ENCODE measurements at places on chromosomes 1 and 21.
A peak's percentile ranks its signal among the peaks of the same experiment; 100 is the strongest.

- no peak for DNase-seq
Measured at GRCh38 chr1:32758177-32758794, 55.7 kb upstream of the SYNC start.

DNA sequence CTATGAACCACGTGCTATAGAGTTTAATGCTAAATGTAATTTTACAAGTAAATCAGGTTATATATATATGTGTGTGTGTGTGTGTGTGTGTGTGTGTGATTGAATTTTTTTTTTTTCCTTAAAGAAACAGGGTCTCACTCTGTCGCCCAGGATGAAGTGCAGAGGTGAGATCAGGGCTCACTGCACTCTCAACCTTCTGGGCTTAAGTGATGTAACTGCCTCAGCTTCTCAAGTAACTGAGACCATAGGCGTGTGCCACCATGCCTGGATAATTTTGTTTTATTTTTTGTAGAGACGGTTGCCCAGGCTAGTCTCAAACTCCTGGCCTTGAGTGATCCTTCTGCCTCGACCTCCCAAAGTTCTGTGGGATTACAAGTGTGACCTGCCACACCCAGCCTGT lies 26.3 kb downstream of the POU2F1 start:
- no peak for DNase-seq

GRCh38 chr1:234096161-234096770 lies 191.8 kb downstream of the SLC35F3 start:
- DNase-seq: no peak

- DNase-seq: no peak
Measured at GRCh38 chr1:237911911-237912310, 21.2 kb upstream of the ZP4 start.

DNA sequence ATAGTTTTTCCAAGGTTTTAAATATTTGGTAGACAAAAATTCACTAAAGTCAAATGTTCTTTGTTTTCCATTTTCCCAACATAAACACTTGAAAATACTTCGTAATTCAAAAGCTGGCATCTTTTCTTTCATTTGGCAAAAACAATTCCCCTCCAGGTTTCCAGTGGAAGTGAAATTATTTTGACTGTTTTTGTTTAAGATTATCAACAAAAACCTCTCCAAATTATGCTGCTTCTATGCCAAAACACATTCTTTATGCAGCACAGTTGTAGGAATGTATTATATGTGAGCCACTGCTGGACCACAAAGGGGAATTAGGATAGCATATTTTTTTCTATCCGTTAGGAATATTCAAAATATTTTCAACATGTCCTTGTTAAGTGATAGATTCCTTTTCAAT lies 44.1 kb downstream of the SLC5A9 start:
- DNase-seq: no peak

GRCh38 chr1:232702911-232703310 lies 73.0 kb upstream of the SIPA1L2 start:
- DNase-seq: no peak

GRCh38 chr21:46551636-46552241 lies 53.1 kb downstream of the S100B start:
- peak; percentile 67 for DNase-seq

GRCh38 chr1:164515711-164516331 lies 43.2 kb upstream of the PBX1 start:
- no peak for DNase-seq

- DNase-seq: no peak
Measured at GRCh38 chr1:68819190-68819829, 322.4 kb upstream of the DEPDC1 start.

DNA sequence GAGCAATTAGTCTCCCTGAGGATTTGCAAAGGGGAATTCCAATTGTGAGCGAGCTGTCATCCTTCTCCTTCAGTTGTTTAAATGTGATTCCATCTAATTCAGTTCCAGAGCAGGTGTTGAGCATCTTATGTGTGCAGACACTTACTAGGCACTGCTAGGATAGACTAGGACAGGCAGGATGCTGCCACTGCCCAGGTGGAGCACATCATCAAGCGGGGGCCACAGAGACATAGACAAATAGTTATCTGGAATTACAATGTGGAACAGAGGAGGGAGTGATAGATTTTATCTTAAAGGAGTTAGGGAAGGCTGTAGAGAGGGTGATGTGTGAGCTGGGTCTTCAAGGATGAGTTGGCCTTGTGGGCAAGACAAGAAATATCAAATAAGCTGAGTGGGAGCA lies 55.9 kb downstream of the CDC7 start:
- peak; percentile 17 for DNase-seq

GRCh38 chr1:9282696-9282955 lies 10.1 kb upstream of the SPSB1 start:
- no peak for DNase-seq

GRCh38 chr1:9615316-9616063 lies 26.8 kb downstream of the TMEM201 start:
- peak; percentile 71 for DNase-seq

GRCh38 chr1:117011334-117011733 lies 9.8 kb downstream of the CD101 start:
- DNase-seq: no peak

DNA sequence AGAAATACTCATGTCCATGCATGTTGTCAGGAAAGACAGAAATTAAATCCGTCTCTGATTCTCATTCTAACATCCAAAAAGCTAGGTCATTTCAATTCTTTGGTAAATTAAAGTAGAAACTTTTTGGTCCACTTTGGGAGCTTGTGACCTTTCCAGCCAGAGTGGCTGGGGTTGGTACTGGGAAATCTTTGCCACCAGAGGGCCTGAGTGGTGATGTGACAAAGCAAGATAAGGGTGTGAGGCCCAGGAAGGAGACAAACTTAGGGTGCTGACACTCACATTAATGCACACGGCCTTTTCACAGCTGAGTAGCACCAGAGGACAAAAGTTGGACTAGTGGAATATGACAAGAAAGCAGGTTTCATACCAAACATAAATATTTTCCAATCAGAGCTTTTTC lies 144.3 kb downstream of the DNM3 start:
- peak; percentile 8 for DNase-seq

GRCh38 chr1:234858722-234859121 lies 248.7 kb upstream of the IRF2BP2 start:
- DNase-seq: no peak

DNA sequence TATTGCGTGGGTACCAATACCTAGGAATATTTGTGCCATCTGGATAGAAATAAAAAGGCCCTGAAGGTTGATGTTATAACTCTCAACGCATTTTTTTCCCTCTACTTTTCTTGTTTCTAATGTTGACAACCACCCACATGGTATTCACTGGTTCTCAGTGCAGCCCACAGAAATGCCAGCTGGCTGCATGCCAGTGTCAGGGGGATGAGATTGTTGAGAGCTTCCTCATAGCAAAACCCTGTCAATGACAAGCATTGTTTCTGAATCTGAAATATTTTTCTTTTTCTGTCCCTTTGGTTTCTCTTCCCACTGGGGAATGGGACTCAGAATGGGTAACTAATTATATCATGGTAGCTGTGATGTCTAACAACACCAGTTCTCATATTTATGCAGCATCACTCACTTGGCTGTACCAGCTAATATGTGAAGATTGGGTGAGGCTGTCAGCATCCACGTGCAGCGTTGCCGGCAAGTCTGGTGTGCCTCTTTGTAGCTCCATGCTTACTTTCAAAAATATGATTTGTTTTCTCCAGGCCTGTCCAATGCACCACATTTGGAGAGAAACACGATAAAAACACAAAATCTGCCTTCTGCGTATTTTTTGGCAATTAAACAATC lies 284.6 kb downstream of the PTBP2 start:
- DNase-seq: no peak

- no peak for DNase-seq
Measured at GRCh38 chr1:232327899-232328298, 302.0 kb downstream of the SIPA1L2 start.

- no peak for DNase-seq
Measured at GRCh38 chr1:117814856-117815797, 114.3 kb downstream of the GDAP2 start.

DNA sequence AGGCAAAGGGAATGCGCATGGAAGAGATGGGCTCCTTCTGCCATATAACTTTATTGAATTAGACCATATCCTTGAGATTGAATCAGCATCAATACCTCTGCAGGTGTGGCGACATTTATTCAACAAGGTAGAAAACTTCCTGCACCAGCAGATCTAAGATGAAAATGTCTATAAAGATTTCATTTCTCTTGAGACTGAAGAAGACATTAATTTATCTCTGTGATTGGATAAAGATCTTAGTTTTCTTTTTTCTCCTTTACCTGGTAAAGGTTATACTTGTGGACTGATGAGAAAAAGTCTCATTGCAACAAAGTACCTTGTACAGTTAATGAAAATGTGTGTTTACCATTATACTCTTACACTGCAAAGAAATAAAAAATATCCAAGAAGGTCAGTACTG lies at the start of gene OR2T8:
Gene OR2T8, plus strand, starts transcription at position 301 of the 400 bp plus-strand sequence. CDS start 766 bp downstream, outside the sequence.
- no peak for DNase-seq

DNA sequence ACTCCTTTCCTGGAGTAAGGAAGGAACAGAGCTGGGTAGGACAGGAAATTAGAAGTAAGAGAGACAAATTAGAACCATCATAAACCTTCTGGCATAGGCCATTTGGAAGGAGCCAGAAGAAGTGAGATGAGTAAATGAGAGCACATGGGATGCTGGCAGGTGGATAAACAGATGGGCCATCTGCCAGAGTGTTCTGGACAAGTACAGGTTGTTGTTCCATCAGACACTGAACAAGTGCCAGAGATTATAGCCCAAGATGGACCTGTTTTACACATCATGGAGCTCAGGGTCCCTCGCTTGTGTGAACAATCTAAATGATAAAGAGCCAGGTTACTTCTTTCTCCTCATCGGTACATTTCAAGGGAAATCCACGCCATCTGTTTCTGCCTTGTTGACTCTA lies 200.3 kb downstream of the HHIPL2 start:
- DNase-seq: no peak

GRCh38 chr1:50352428-50352827 lies 70.8 kb downstream of the DMRTA2 start:
- no peak for DNase-seq

DNA sequence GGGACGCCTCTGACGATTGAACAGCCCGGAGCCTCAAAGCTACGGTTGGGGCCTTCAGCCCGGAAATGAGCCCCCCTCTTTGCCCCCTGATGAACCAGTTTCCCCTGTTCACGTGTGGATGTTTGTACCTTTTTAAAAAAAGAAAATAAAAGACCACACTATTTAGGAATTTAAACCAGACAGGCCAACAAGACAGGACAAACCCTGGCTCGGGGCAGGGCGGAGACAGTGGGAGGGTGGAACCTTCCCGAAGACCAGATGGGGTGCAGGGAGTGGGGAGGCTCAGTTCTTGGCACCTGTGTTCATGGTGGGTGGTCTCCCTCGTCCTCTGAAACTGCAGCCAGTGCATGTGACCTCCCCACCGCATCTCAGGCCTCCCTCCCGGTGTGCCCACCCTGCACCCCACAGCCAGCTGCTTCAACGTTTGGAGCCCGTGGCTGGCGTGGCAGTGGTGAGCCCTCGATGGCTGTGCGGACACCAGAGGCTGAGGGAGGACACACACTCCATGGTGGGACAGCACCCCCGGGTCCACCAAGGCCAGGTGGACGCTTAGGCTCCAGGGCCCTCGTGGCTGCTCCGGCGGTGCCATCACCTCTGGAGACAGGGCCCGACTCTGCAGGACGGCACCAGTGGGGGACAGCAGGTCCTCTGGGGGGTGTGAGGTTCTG lies 45.6 kb downstream of the COL18A1 start:
- DNase-seq: no peak

GRCh38 chr1:5991381-5992025 lies 722 bp downstream of the NPHP4 start:
- peak; percentile 41 for DNase-seq

GRCh38 chr1:161849518-161849917 lies 83.4 kb downstream of the ATF6 start:
- no peak for DNase-seq

GRCh38 chr1:234614081-234614489 lies 4.1 kb upstream of the IRF2BP2 start:
- DNase-seq: no peak

- no peak for DNase-seq
Measured at GRCh38 chr1:215475796-215476481, 91.2 kb upstream of the KCTD3 start.

GRCh38 chr1:220950576-220950975 lies 71.3 kb downstream of the HLX start:
- DNase-seq: no peak

DNA sequence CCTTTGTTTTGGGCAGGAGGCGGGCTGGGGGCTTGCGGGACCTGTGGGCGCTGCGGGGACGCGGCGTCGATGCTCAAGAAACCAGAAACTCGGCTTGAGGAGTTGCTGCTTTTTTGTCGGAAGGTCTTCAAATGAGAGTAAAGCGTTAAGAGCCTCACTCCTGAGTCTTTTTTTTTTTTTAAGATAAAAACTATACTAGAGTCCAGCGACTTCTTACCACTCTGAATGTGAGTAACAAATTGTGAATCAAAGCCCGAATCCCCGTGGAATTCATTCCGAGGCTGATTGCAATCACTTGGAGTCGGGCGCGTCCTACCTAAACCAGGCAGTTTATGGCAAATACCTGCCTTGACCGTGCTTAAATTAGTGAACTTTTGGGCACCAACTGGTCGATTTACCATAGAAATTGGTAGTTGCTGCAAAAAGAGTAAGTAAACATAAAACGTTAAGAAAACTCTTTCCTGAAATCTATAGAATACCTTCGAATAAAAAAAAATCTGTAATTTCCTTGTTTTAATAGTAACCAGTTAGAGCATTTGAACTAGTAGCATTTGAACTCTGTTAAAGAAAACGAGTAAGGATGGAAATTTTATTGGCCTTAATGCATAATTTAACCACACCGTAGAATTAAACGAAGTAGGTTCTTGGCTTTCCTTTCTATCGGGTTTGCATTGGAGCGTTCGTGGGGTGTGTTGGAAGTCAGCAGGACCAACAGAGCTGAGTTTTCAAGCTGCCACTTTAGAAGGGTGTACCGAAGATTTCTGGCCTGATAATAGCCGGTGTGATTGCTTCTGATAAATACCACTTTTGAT lies 769 bp downstream of the GPSM2 start:
- DNase-seq: peak; percentile 7

DNA sequence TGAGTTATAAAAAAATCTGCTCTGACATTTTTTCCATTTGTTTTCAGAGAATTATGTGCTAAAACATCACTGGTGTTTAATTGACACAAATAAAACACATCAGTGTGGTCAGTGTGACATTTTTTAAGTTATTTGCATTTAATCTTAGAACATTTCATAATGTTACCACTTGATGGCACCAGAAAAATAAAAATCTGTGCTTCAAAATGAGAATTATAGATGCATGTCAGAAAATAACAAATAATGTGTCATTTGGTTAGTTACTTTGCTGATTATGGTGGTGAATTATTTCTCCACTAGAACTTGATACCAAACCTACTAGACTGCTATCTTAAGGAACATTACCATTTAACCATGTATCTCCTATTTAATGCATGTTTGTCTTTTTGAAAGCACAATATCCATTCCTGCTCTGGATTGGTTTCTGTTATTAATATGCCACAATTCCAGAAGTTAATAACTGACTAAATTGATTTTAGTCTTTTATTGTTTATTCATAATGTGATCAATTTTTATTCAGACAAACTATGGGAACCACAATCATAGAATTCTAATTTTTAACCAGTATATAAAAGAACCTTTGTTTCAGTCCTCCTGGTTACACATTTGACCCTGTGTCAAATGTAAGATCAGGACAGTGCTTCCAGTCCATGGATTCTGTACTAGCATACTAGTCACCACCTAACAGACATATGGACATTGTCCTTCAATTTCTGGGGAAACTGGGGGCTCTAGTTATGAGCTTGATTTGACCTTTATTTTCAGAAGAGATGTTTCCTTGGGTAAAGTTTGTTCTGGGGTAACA lies 81.0 kb downstream of the RPS6KC1 start:
- DNase-seq: no peak

All from activated CD8-positive, alpha-beta T cell treated with anti-CD3 and anti-CD28 coated beads for 36 hours (primary cell).